ENCODE measurements at places on chromosomes 1 and 21.
A peak's percentile ranks its signal among the peaks of the same experiment; 100 is the strongest.

GRCh38 chr1:174966008-174966572 lies 33.7 kb upstream of the CACYBP start:
- DNase-seq: no peak

DNA sequence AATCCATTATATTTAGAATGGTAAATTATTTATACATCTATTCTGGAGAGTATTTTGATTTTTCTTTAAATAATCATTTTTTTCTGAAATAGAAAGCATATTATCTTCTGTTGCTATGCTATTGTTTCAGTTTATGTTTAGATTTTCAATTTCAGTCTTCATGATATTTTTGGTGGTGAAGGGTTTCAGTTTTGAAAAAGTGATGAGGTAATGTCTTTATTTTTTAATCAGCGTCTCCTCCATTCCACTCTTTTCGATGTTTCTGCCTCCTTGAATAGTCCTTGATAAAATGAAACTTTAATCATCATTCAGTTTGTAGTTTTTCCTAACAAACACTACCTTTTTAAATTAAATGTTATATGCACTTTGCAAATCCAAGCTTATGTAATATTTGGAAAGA lies 428.6 kb downstream of the PTPRC start:
- no peak for DNase-seq

GRCh38 chr1:247681288-247681897 lies 1.9 kb upstream of the OR13G1 start:
- DNase-seq: no peak

GRCh38 chr1:96365076-96365475 lies 356.5 kb upstream of the PTBP2 start:
- DNase-seq: no peak

GRCh38 chr1:31013187-31013864 lies 52.2 kb downstream of the PUM1 start:
- no peak for DNase-seq

DNA sequence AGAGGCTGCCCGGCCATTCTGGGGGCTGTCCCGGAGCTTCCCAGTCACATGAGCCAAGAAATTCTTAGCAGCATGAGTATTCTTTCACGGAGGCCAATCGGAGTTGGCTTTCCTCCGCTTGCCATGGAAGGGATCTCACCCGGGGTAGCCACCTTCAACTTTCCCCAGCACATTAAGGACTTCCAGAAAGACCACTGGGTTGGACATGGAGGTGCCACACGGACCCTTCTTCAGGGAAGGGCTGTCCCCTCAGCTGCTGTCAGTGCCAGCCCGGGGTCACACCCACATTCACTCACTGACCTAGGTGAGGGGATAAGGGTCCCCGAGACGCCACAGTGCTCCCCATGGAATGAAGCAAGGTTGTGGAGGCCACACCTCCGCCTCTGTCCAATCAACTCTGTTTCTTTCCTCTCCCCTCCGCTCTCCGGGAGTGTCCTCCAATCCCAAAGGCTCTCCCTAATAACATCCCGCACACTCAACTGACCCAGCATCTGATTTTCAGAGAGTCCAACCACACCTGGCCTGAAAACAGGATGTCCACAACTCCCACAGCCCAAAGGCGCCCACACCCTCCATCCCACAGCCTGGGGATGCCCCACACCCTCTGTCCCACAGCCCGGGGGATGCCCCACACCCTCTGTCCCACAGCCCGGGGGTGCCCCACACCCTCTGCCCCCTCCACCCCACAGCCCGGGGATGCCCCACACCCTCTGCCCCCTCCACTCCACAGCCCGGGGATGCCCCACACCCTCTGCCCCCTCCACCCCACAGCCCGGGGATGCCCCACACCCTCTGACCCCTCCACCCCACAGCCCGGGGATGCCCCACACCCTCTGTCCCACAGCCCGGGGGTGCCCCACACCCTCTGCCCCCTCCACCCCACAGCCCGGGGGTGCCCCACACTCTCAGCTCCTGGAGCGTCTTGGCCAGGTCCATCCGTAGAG lies 19.4 kb downstream of the RSPH1 start:
- no peak for DNase-seq

DNA sequence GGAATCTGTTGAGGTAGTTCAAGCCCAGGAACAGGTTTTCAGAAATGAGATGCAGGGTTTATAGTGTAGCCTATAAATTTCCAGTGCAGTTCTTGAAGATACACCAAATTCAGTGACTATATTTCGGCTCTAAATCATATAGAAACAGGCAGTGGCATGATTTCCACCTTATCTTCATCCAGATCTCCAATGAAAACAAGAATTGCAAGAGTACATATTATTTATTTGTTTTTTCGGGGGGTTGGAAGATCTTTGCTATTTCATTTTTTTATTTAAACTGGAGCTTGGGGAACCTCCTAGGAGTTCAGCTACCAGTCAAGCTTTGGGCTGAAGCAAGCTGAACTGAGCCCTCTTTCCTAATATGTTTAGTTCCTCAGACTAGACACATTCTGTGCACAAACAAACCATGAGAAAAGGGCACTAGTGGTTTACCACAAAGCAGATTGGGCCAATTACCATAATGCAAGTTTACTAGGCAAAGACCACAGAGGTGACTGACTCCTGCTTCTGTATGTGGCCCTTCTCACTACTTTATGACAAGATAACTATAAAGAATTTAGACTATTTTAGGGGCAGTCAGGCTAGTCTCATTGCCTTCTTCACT lies 68.5 kb downstream of the RGS2 start:
- DNase-seq: no peak

GRCh38 chr1:243346468-243346867 lies 90.6 kb downstream of the SDCCAG8 start:
- DNase-seq: no peak

GRCh38 chr1:33414879-33415278 lies 16.0 kb downstream of the PHC2 start:
- no peak for DNase-seq

- no peak for DNase-seq
Observed at GRCh38 chr1:89578946-89579684, 53.8 kb upstream of the LRRC8C start.

- DNase-seq: no peak
Observed at GRCh38 chr1:162276493-162276892, 100.2 kb downstream of the SPATA46 start.

GRCh38 chr1:39653546-39654031 lies 14.1 kb upstream of the HEYL start:
- peak; percentile 42 for DNase-seq

GRCh38 chr1:40997096-40997495 lies 17.6 kb downstream of the CTPS1 start:
- no peak for DNase-seq
